ENCODE measurements at places on chromosomes 16 and 17.

GRCh38 chr17:39486242-39486641 lies 25.0 kb downstream of the CDK12 start:
- DNase-seq = no peak

DNA sequence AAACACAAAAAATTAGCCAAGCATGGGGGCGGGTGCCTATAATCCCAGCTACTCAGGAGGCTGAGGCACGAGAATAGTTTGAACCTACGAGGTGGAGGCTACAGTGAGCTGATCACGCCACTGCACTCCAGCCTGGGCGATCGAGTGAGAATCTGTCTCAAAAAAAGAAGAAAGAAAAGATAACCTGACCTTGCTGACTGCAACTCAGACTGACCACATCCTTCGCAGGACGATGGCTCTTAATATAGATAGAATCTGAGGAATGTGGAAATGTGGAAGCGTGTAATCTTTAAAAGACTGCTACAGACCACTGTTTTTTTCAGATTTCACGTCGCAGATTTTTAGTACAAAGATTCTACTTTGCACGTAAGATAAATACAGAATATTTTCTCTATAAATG lies 37.8 kb downstream of the KLHDC4 start:
- no peak for DNase-seq

DNA sequence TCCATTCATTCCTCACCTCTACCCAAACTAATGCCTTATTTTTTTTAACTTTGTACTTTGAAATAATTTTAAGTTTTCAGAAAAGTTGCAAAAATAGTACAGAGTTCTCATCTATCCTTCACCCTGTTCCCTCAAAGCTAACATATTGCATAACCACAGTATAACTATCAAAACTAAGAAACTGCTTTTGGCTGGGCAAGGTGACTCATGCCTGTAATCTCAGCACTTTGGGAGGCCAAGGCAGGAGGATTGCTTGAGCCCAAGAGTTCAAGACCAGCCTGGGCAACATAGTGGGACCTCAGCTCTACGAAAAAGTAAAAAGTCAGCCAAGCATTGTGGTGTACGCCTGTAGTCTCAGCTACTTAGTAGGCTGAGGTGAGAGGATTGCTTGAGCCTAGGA lies 147.7 kb downstream of the SKAP1 start:
- DNase-seq = no peak

DNA sequence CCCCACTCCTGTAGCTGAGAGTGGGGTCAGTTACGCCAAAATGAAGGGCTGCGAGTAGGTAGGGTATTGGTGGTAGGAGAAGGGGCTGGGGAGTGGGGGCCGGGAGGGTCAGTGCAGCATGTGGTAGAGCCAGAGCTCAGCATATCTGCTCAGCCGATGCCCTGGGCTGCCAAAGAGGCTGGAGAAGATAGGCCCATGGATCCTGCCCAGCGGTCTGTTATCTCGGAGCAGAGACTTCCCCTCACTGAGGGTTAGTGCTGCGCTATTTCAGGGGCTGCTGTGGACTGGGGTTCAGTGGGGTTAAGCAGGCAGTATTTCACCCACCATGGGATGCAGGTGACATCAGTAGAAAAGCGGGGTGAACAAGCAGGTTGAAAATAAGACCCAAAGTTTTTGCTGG lies 19.7 kb downstream of the RHBDL3 start:
- no peak for DNase-seq

- DNase-seq = no peak
Observed at GRCh38 chr16:28217326-28217725, 5.6 kb upstream of the XPO6 start.
